ENCODE measurements at places on chromosomes 4 and X.
A peak's percentile ranks its signal among the peaks of the same experiment; 100 is the strongest.

DNA sequence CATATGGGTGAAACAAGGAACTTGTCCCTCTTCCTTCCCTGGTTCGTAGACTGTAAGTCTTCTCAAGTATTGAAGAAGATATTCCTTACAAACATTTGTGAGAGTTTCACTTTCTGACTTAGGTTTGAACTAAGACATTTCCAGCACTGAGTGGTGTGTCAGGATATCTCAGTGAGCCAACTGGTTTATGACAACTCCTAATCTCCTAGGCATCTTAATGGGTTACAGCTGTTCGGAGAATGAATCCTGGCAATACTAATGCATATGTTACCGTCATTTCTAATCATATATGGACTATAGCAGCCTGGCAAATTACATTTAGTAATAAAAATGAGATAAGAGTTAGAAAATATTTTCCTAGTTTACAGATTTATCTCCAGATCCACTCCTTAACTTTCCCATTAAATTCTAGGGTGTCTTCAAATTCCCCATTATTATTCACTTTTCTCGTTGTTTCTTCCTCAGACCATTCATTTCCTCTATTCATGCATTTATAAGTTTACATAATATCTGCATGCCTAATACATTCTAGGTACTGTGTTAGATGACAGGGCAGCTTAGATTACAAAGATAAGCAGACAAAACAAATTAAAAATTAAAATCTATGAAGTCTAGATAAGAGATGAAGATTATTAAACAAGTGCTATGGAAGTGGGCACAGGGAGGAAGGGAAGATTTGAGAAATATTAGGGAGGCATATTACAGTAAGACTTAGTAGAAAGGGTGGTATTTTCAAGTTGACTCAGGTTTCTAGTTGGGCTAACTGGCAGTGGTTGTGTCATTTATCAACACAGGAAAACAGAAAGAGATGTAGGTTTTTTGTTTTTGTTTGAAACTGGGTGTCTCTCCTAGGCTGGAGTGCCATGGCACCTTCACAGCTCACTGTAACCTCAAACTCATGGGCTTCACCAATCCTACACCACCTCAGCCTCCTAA, 173.9 kb downstream of the WDFY3 start:
- no peak for DNase-seq

GRCh38 chr4:128983771-128984485, 109.4 kb downstream of the SCLT1 start:
- no peak for DNase-seq

DNA sequence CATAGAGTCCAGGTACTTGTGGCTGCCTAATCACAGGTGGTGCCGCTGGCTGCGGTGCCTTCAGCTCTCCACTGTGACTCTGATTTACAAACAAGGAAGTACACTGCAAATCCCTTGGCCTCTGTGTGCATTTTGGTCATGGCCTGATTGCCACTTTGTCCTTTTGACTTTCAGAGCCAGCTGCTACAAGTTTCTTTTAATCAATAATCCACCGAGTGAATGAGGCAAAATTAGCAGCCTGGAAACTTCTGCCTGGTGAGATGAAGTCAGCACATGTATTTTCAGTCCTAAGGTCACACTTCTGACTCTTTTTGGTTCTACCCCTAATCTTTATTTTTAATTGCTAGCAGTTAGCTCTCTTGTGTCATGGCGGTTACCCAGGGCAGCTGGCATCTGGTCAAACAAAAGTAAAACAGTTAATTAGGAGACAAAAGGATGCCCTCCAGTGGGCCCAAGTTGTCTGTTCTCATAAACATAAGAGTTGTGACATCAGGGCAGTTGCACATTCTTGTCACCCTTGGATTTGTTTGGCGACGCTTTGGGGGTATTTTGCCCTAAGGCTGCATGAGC, 62.3 kb upstream of the LNX1 start:
- no peak for DNase-seq

- DNase-seq = no peak
Measured at GRCh38 chrX:110215411-110215810, 102.5 kb downstream of the AMMECR1 start.

GRCh38 chr4:101864660-101865059, 74.1 kb downstream of the BANK1 start:
- DNase-seq = no peak

DNA sequence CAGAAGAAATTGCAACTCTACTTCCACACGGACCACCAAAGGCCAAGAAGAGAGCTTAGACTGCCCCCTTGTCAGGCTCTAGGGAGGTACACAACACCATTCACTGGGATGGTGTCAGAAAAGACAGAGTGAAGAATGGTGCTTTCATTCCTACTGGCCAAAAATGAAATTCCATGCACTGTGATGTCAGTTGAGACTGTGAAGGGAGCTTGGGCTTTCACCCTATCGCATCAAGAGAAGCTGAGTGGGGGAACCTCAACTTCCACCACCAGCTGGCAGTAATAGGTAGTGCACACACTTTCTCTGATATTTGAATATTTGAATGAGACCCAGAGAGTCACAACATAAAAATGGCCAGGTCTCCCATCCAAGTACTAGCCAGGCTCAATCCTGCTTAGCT, 65.9 kb downstream of the ZNF711 start:
- no peak for DNase-seq

GRCh38 chrX:1283741-1284140, 15.1 kb downstream of the CSF2RA start:
- no peak for DNase-seq

DNA sequence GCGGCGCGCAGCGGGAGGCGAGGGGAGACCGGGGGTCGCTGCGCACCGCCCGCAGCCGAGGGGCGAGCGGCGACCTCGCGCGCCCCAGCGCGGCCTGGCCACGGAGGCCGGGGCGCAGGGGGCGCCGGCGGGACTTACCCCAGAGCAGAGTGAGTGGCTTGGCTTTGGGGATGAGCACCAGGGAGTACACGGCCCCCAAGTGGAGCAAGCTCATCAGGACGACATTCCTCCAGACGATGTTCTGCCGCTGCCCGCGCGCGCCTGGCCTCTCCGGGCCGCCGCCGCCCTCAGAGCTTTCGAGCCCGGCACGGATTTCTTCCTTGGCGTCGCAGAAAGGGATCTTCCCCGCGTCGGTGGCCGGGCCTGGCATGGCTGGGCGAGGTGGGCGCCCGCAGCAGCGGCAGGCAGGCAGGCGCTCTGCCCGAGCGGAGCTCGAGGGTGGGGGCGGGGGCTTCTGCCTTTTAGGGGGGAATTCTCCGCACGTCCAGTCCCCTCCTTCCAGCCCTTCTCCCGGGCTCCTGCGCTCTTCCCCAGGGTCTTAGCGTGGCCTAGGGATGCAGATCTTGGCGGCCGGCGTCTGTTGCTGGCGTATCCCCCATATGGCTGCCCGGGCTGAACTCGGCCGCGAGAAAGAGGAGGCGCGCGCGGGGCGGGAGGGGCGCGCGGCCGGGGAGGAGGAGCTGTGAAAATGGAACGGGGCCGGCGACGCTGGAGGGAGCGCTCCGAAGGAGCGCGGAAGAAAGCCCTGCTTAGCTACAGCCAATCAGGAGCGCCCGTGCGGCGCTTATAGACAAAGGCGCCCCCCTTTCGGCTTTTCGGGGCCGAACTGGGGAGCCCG, at the start of gene SCD5:
TSS of gene SCD5 (minus strand) at position 629 of the 838 bp plus-strand sequence. CDS start at position 370, 259 bp downstream.
- peak; percentile 39 for DNase-seq

GRCh38 chr4:142598132-142598531, 248.0 kb downstream of the INPP4B start:
- DNase-seq = no peak

DNA sequence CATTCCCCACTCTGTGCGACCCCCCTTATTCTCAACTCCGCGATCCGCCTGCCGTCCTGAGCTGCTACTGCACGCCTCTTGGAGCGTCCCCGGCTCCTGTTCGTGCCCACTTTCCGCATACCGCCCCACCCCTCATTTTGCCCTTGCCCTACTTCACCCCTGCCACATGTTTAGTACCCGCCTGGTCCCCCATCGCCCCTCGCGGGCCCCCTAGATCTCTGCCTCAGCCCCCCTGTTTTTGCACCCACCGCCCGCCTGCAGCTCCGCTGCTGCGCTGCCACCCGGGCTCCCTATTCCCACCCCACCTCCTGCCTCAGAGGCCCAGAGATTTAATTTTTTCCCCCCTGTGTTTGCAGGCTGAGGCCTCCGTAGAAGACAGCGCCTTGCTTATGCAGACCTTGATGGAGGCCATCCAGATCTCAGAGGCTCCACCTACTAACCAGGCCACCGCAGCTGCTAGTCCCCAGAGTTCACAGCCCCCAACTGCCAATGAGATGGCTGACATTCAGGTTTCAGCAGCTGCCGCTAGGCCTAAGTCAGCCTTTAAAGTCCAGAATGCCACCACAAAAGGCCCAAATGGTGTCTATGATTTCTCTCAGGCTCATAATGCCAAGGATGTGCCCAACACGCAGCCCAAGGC, 1.4 kb downstream of the MAGED1 start:
- DNase-seq = no peak

- DNase-seq = no peak
Measured at GRCh38 chr4:19780871-19781270, 470.8 kb upstream of the SLIT2 start.

- DNase-seq = no peak
Measured at GRCh38 chr4:138112389-138112788, 129.8 kb downstream of the SLC7A11 start.

DNA sequence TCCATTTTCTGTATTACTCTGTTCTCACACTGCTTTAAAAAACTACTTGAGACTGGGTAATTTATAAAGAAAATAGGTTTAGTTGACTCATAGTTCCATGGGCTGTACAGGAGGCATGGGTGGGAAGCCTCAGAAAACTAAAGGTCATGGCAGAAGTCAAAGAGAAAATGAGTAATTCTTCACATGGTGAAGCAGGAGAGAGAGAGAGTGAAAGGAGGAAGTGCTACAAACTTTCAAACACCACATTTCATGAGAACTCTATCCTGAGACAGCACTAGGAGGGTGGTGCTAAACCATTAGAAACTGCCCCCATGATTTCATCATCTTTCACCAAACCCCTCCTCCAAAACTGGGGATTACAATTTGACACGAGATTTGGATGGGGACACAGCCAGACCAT, 108.0 kb upstream of the PBDC1 start:
- no peak for DNase-seq

GRCh38 chr4:147928400-147928799, 196.5 kb downstream of the ARHGAP10 start:
- no peak for DNase-seq

DNA sequence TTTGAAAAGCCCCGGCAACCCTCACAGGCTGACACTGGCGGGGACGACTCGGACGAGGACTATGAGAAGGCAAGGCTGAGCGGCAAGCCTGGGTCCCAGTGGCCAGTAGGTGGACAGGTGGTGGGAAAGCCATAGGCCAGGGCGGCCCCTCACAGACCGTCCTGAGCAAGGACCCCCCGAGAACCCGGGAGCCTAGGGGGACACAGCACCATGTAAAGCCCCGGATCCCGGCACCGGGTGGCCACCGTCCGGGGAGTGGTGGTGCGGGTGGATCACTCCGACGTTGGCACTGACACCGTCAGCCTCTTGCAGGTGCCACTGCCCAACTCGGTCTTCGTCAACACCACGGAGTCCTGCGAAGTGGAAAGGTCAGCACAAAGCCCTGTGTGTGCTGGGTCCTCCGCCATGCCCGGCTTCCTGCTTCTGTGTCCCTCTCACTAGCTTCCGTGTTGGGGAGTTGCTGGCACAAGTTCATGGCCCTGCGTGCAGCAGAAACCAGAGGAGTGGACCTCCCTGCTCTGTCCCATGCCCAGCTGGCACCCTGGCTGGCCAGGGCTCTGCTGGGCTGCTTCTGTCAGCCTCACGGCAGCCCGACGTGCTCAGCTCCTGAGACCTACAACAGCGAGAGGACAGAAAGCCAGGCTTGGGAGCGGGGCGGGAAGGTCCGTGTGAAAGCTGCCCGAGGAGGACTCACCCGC, 11.9 kb upstream of the ADD1 start:
- no peak for DNase-seq

GRCh38 chr4:105474099-105474518, 247 bp upstream of the PPA2 start:
- no peak for DNase-seq

DNA sequence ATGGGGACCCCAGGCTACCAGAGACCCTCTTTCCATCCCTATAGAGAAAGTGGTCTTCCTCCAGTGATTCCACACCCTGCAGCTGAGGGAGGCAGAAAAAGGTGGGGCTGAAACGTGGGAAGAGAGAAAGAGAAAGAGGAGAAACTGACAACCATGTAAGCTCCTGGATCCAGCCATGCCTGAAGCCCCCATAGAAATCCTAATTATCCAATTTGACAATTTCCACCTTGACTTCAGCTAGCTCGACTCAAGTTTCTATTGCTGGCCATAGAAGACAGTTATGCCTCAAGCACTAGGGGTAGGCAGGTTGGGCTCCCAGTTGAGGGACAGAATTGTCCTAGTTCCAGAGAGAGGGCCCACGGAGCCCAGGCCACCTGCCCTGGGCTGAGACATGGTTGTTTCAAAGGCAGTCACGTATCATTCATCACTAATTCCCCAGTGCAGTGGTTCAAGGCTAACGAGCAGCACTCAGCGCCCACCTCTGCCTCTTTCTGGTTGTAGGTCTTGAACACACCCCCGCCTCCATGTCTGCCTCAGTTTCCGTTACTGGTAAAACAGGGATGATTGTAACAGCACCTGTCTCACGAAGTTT, 39.8 kb upstream of the ASMTL start:
- no peak for DNase-seq

- DNase-seq = no peak
Measured at GRCh38 chr4:112966701-112967488, 82.6 kb upstream of the ANK2 start.

DNA sequence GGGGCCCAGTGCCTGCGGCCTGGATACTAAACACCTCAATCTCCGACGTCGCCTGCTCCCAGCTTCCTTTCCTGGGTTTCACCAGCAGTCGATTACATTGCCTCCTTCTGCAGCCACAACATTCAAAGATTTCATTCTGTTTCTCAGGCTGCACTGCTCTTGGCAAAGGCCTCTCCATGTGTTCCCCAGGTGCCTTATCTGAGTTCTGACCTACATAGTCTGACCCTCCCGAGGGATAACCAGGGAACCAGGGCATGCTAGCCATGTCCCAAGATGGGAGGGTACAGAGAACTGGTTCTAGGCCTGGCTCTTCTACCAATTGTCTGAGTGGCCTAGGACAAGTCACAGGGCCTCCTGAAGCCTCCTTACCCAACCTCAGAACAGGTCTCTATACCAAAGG, 62.2 kb upstream of the ACSL1 start:
- DNase-seq = no peak

- DNase-seq = no peak
Measured at GRCh38 chrX:7146020-7146702, 1.4 kb upstream of the STS start.

- DNase-seq = no peak
Measured at GRCh38 chrX:133609166-133609565, 193.9 kb upstream of the GPC4 start.

GRCh38 chr4:97752599-97752998, 390.7 kb downstream of the STPG2 start:
- no peak for DNase-seq

- DNase-seq = no peak
Measured at GRCh38 chrX:12423346-12423745, 285.1 kb downstream of the FRMPD4 start.

GRCh38 chr4:137359691-137360315, 172.5 kb downstream of the PCDH18 start:
- no peak for DNase-seq
